ENCODE measurements at places on chromosomes 5 and 9. TPM values are rescaled to one million over a fixed set of nuclear protein-coding genes. Genes with fewer than 3 reads are reported as not detected.

Gene CTXN3
- not detected for total RNA-seq

Gene PCDH1
- total RNA-seq, result not detected

Gene GABRA1
- total RNA-seq, result not detected

Gene HTR1A
- not detected for total RNA-seq

Gene CCNJL
- total RNA-seq, result not detected

Gene TMC1
- total RNA-seq, result not detected

DNA sequence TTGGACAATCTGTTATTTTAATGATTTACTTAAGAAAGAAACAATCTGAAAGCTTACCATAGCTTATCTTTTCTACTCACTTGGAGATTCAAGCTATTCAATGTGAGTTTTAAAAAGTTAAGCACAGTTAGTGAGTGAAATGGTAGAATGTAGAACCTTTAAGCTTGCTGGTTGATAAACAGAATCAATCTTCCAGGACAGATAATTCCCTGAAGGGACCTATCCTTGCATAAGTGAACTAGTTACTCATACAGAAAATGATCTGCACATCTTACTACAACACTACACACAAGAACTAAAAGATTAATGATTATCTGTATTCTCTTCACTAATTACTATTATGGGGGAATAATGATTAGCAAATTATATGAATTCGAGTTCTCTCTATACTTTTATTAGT, 165.6 kb downstream of the PALM2AKAP2 start:
- H3K27me3 ChIP-seq, result no peaks in the 10 kb centered on the region
- peaks cover 15% of the 10 kb centered on the region for H3K4me1 ChIP-seq
- no peak overlapping the region for H3K4me3 ChIP-seq
- no peak overlapping the region for H3K27ac ChIP-seq
- H3K36me3 ChIP-seq, result peaks cover 3% of the 10 kb centered on the region

DNA sequence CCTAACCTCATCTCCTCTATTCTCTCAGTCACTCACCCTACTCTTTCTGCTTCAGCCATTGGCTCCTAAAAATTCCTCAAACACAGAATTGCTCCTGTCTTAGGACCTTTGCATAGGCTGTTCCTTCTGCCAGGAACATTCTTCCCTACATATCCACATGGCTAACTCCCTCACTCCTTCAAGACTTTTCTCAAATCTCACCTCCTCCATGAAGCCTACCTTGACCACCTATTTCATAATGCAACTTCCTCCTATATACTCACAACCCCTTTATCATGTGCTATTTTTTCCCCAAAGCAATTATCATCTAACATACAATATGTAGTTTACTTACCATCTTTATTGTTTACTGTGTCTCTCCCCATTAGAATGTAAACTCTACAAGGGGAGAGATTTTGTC, 45.8 kb downstream of the ARL15 start:
- no peak overlapping the region for H3K4me3 ChIP-seq
- no peaks in the 10 kb centered on the region for H3K4me1 ChIP-seq
- no peak for DNase-seq
- peaks cover 2% of the 10 kb centered on the region for H3K27me3 ChIP-seq
- no peaks in the 10 kb centered on the region for H3K36me3 ChIP-seq

DNA sequence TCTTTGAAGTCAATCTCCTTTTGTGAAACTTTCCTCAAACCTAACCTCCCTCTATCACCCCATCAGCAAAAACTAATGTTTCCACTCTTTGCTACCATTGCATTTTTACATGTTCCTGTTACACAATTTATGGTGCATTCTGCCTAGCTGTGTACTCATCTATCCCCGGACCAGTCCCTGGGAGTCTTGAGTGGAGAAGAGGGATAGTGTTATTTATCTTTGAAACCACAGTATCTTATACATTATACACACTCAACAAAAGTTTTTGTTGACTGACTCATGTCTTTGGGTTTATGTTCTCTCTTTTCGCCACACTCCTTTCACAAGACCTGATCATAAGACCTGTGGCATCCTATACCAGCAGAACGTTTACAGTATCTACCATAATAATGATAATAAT, 26.4 kb downstream of the TNFAIP8 start:
- H3K27ac ChIP-seq, result peak overlapping the region; percentile 65
- H3K4me3 ChIP-seq, result no peak overlapping the region
- H3K27me3 ChIP-seq, result no peaks in the 10 kb centered on the region
- no peak for DNase-seq

DNA sequence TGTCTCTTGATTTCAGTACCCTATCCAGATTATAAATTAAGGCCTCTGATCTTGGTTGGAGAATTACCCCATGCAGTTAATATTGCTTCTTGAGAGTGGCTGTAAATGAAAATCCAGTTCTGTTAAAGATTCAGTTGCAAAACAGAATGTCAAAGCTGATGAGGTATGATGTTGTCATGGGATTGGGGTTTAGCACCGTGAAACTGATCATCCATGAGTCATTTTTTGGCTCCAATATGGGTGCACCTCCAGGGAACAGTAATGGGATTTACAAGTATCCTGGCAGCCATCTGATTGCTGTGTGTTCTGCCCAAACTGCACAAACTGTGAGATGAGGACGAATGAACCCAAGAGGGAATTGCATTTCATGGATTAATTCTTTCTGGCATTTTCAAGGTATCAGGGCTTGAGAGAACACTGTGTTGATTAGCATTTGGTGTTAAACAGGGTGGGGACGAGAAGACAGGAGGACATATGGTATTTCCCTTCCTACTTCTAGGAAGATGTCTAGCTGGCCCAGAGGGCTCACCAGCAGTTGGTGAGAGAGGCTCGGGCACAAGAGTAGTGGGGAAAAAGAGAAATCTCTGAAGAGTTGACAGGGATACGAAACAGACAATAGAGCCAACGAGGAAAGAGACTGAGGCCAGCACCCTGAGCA, 214.7 kb downstream of the GAS1 start:
- no peak overlapping the region for H3K27ac ChIP-seq
- H3K27me3 ChIP-seq, result no peaks in the 10 kb centered on the region
- no peaks in the 10 kb centered on the region for H3K36me3 ChIP-seq
- no peaks in the 10 kb centered on the region for H3K4me1 ChIP-seq

- H3K4me3 ChIP-seq, result no peak overlapping the region
- no peak for DNase-seq
- H3K36me3 ChIP-seq, result no peaks in the 10 kb centered on the region
- H3K27ac ChIP-seq, result no peak overlapping the region
- H3K27me3 ChIP-seq, result no peaks in the 10 kb centered on the region
Measured at GRCh38 chr9:125845271-125845808, 98.2 kb downstream of the PBX3 start.

- no peak overlapping the region for H3K4me3 ChIP-seq
- no peak for DNase-seq
- no peaks in the 10 kb centered on the region for H3K27me3 ChIP-seq
- no peak overlapping the region for H3K27ac ChIP-seq
- H3K36me3 ChIP-seq, result no peaks in the 10 kb centered on the region
- H3K4me1 ChIP-seq, result peaks cover 3% of the 10 kb centered on the region
Measured at GRCh38 chr9:98303633-98304125, 48.2 kb upstream of the TBC1D2 start.

DNA sequence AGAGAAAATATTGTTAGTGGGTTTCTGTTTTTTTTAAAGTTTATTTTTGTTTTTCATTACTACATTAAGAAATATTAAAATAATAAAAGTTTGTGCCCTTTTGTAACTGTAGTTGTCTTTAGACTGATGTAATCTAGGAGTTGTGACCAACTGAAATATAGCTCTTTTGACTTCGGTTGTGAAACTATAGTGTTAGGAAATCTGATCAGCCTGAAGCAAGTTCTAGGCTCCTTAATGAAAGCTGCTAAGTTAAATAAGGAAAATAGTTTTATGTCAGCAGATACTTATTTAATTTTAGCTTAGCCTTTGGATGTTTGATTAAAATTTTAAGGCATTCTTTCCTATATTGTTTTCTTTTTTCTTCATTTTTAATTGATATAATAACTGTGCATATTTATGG, 14.2 kb downstream of the AP3S1 start:
- H3K36me3 ChIP-seq, result peaks cover 20% of the 10 kb centered on the region
- peaks cover 25% of the 10 kb centered on the region for H3K4me1 ChIP-seq
- H3K27me3 ChIP-seq, result no peaks in the 10 kb centered on the region
- H3K27ac ChIP-seq, result no peak overlapping the region
- no peak for DNase-seq
- no peak overlapping the region for H3K4me3 ChIP-seq

- DNase-seq, result no peak
- no peaks in the 10 kb centered on the region for H3K36me3 ChIP-seq
- no peak overlapping the region for H3K4me3 ChIP-seq
- H3K4me1 ChIP-seq, result peaks cover 49% of the 10 kb centered on the region
- H3K27me3 ChIP-seq, result no peaks in the 10 kb centered on the region
Measured at GRCh38 chr5:112960315-112960714, 16.3 kb upstream of the DCP2 start.

DNA sequence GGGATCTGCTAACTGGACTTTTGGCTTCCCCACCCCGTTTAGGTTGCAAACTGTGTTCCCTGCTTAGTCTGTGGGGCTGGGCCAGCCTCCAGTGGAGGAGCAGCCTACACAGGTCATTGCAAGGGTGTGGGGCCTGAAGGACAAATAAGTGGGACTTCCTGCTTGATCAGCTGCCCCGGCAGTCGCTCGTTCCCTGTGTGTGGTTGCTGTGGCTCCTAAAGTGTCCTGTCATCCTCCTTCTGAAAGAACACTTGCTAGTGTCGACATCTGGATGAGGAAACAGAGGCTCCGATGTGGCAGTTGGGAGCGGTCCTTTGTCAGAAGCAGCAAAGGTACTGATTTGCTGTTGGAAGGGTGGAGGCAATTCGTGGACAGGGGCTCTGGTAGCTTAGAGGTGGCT, 88.9 kb upstream of the TBCA start:
- H3K27ac ChIP-seq, result no peak overlapping the region
- no peak overlapping the region for H3K4me3 ChIP-seq
- no peaks in the 10 kb centered on the region for H3K36me3 ChIP-seq
- H3K27me3 ChIP-seq, result no peaks in the 10 kb centered on the region
- DNase-seq, result no peak

DNA sequence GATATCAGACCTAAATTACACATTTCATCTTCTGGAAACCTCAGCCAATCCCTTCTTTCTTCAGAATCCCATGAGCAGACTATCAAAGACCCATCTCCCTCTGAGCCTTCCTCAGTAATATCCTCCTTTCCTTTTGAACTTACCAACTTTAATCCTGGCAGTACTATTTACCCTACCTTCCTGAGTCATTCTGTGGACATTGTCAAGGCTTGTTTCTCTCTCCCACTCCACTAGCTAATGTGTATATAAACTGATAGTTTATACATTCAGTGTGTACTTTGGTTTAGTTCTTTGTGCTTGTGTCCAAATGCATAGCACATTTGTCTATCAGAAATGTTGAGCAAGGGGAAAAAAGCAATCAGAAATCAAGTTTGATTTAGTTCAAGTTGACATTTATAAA, 568.3 kb downstream of the CSNK1G3 start:
- H3K27me3 ChIP-seq, result no peaks in the 10 kb centered on the region
- H3K36me3 ChIP-seq, result no peaks in the 10 kb centered on the region
- H3K4me3 ChIP-seq, result no peak overlapping the region
- H3K4me1 ChIP-seq, result no peaks in the 10 kb centered on the region

GRCh38 chr5:82551192-82551591, 273.0 kb upstream of the RPS23 start:
- H3K36me3 ChIP-seq, result no peaks in the 10 kb centered on the region
- H3K27me3 ChIP-seq, result no peaks in the 10 kb centered on the region
- no peak overlapping the region for H3K4me3 ChIP-seq
- no peak overlapping the region for H3K27ac ChIP-seq

GRCh38 chr9:85414390-85414789, 327.4 kb downstream of the AGTPBP1 start:
- H3K4me1 ChIP-seq, result no peaks in the 10 kb centered on the region
- H3K27ac ChIP-seq, result no peak overlapping the region
- no peaks in the 10 kb centered on the region for H3K36me3 ChIP-seq
- no peak overlapping the region for H3K4me3 ChIP-seq
- no peak for DNase-seq

DNA sequence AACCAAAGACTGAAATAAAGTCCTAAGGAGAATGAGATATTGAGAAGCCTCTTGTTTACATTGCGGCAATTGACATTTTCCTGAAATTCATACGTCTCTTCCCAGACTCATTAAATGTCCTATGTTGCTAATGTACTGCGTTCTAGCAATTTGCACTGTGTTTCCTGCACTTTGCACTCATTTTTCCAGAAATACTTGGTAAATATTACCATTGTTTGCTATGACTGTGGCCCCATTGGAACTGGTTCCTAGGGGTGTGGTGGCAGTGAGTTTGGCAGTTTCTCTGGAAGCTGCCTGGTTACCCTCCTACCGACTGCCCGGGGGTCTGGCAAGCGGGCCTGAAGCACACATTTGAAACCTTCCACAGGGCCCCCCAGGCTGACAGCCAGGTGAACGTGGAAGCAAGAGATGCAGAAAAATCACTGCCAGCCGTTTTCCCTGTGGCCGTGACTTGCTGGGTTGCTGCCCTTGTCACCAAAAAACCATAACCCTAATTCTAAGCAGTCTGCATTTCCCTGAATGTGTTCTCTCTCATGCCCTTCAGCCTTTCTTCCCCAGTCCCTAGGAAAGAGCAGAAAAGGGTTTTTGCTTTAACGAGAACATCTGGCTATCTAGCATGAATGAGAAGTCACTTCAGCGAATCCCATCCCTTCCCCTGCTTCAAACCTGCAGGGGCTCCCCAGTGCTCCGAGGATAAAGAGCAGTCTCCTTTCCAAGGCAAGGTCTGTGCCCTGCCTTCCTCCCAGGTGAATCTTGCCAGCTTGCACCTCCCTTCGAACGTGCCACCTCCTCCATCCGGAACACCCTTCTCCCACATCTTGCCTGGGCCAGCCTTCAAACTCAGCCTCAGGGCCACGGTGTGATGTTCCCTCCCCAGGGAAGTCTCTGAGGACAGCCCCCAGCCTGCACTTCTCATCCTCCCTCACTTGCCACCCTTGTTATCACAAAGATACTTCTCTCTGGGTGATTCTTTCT, 84.2 kb downstream of the AK8 start:
- DNase-seq, result no peak
- no peaks in the 10 kb centered on the region for H3K4me1 ChIP-seq
- no peaks in the 10 kb centered on the region for H3K36me3 ChIP-seq
- no peak overlapping the region for H3K27ac ChIP-seq
- peaks cover 35% of the 10 kb centered on the region for H3K27me3 ChIP-seq
- H3K4me3 ChIP-seq, result no peak overlapping the region

DNA sequence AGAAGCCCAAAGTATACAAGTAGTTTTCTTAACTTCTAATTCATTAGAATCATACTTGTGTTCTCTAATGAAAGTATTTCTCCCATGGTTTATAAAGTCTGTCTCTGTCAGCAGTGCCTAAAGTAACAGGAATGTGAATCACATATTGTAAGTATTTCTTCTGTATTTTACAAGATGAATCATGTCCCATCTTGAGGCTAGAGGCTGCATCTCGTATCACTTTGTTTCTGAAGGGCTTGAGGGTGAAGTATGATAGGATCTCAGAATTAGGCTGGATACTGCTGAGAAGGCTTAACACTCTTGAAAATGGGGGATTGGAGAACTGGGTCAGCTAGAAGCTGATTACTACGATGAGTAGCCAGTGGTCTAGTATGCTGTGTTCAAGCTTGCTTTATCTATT, 242.2 kb upstream of the ACTBL2 start:
- no peaks in the 10 kb centered on the region for H3K4me1 ChIP-seq
- H3K27ac ChIP-seq, result no peak overlapping the region
- H3K27me3 ChIP-seq, result peaks cover 14% of the 10 kb centered on the region
- no peak overlapping the region for H3K4me3 ChIP-seq

- H3K36me3 ChIP-seq, result no peaks in the 10 kb centered on the region
- DNase-seq, result no peak
- H3K4me1 ChIP-seq, result peaks cover under 1% of the 10 kb centered on the region
- no peak overlapping the region for H3K27ac ChIP-seq
Measured at GRCh38 chr9:131366761-131367401, 27.0 kb upstream of the PRRC2B start.
